ENCODE measurements at places on chromosomes 5 and 9. TPM values are rescaled to one million over a fixed set of nuclear protein-coding genes. Genes with fewer than 3 reads are reported as not detected.

Gene IFNB1
- 0.13 TPM for total RNA-seq

Gene EIF4E1B
- total RNA-seq = not detected

Gene SVEP1
- total RNA-seq = not detected

Gene RHOBTB3
- 160 TPM for total RNA-seq

Gene PCA3
- 0.13 TPM for total RNA-seq

Gene MYOZ3
- 0.05 TPM for total RNA-seq

Gene IFNA13
- not detected for total RNA-seq

Gene C5orf58
- not detected for total RNA-seq

Gene CCDC152
- total RNA-seq = 0.20 TPM

Gene SPINK13
- not detected for total RNA-seq

Gene COL15A1
- 10.0 TPM for total RNA-seq

Gene QRFP
- total RNA-seq = not detected

Gene NMUR2
- total RNA-seq = not detected

Gene VLDLR
- total RNA-seq = 1.4 TPM
